ENCODE measurements at places on chromosomes 13 and 19.

DNA sequence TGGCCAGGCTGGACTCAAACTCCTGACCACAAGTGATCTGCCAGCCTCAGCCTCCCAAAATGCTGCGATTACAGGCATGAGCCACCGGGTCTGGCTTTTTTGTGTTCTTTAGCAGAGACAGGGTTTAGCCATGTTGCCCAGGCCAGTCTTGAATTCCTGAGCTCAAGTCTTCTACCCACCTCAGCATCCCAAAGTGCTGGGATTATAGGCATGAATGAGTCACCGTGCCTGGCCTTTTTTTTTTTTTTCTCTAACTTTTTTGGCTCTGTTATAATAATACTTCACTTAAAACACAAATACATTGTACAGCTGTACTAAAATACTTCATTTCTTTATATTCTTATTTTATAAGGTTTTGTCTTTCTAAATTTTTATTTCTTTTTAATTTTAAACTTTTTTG, 599.5 kb upstream of the PCDH9 start:
- DNase-seq, result no peak

DNA sequence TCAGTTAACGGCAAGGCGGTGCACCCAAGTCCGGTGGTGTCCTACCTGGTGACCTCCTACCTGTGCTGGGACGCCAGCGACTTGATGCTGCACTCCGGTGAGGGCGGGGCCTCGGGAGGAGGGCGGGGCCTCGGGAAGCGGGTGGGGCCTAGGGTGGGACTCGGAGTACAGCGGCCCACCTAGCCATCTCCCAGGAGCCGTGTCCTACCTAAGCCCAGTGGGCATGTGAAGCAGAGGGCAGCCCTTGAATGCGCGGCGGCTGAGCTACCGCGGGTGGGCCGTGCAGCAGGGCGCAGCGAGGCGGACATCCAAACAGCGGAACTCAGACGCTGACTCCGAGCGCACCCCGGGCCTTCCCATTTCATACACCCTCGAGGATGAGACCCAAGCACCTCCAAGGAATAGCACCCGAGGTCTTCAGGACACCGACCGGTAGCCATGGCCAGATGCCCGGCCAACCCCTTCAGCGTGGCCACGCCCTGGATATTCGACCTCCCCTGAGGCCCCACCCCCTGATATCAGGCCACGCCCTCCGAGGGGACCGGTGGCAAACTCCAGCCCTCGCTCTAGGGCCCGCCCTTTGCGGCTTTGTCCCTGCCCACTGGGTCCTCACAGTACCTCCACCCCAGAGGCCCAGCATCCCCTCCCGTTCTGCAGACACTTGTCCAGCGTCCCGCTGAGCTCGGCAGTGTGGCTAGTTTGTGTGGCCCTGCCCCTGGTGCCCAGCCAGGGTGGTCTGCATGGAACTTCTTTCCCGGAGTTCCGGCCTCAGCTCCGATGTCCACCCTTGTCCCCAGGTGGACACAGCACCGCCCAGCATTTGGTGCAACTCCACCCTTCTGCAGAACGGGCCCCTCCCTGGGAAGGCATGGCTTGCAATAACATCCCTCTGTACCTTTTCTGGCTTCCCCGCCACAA, 5.4 kb downstream of the KLK1 start:
- peak; percentile 63 for DNase-seq

DNA sequence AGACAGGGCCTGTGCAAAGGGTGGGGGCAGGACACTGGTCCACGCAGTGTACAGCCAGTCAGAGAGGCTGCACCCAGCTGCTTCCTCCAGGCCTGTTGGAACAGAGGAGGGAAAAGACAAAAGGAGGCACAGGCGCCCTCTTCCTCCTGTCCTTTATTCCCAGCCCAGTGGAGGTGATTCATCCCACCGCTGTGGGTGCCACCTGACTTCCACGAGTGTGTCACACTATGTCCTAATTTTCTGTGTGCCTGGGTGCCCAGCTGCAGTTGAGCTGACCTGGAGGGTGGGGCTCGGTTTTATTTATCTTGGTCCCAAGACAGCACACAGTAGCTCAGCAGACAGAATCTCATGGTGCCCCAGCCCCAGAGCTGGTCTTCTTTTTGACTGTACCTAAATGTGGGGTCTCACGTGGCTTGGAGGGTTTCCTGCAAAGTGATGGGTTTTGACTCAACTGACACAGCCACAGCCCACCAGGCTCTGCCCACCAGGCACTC, 9.0 kb downstream of the EPS15L1 start:
- DNase-seq, result no peak

DNA sequence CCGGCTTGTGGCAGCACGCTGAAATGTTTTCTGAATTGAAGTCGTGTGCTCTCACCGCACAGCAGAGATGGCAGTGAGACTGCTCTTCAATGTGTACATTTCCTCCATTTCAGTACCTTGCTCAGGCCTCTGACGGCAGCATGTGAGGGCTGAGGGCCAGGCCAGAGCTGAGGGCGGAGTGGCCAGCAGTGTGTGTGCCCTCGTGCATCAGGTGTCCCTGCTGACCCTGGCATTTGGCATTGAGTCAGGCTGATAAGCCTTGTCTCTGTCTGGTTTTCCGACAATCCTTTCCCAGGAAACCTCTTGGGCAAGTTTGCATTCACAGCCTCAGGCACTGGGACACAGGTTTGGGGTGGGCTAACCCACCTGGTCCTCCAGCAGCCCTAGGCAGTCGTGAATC, 62.3 kb downstream of the EFNB2 start:
- DNase-seq, result no peak

- DNase-seq, result no peak
Measured at GRCh38 chr13:20391597-20392452, 133.8 kb downstream of the CRYL1 start.

GRCh38 chr19:10908380-10908960, 20.0 kb downstream of the YIPF2 start:
- DNase-seq, result no peak

- no peak for DNase-seq
Measured at GRCh38 chr13:41621716-41622431, 164.5 kb downstream of the RGCC start.

DNA sequence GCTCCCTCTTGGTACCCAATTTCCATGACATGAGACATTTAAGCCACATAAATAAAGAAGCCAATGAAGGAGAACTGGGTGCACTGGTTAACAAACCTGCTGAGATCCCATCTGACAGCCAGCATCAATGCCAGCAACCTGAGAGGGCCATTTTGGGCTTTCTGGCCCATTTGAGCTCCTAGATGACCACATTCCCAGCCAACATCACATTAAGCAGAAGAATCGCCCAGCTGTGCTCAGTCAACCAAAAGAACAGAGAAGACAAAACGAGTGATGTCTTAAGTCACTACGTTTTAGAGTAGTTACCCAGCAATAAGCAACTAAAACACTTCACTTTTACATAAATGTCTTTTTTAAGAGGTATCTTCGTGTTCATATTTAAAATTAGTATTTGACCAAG, 21.9 kb downstream of the LCP1 start:
- DNase-seq, result no peak

DNA sequence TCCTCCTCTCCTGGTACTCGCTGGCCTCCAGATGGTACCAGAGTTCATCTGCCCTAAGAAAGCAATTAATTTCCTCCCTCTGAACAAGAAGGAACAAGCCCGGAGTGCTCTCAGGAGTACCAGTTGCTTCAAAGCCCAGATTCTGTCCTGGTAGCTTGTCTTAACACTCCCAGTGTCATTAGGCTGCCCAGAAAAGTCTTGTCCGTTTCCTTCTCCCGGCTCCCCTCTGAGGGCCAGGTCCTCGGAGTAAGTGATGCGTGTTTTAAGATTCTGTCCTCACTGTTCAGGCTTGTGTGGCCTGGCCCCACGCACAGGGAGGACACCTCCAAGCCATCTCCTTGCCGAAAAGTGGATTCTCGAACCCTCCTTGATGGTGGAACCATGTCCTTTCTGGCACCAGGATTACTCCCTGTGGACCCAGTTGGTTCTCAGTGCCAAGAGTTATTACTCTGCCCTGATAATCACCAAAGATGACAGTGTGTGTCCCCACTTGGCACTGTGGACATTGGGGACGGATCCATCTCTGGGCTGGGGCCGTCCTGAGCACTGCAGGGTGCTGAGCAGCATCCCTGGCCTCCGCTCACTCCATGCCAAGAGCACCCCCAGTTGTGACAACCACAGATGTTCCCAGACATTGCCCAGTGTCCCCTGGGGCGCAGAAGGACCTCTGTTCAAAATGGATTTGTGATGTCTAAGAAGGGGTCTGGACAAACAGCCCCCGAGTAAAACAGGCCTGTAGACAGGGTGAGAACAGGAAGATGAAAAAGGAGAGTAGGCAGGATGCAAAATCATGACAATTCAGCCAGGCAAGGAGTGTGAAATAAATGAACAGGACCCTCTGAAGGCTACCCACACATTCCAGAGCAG, 52.4 kb downstream of the RFX2 start:
- no peak for DNase-seq
